ENCODE measurements at places on chromosomes 12 and 14. TPM values are rescaled to one million over a fixed set of nuclear protein-coding genes. Genes with fewer than 3 reads are reported as not detected.

The SYNDIG1L gene
- not detected for total RNA-seq

The IL22 gene
- total RNA-seq, result 1.4 TPM

The PMEL gene
- 1.2 TPM for total RNA-seq

GRCh38 chr12:39975374-39975918 is 130.4 kb downstream of the SLC2A13 start:
- DNase-seq, result no peak

DNA sequence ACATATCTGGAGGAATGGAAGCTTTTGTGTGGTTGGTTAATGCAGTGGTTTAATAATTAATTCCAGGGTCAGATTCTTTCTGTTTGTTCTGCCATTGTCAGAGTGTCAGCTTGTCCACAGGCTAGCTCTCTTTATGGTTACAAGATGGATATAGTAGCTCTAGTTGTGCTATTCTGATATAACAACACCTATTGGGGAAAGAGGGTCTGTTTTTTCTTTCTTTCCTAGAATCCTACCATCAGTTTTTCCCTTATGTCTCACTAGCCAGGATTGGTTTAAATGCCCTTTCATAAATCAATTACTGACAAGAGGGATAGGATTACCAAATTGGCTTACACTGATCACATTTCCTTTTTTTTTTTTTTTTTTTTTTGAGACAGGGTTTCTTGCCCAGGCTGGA is 27.8 kb downstream of the CNOT2 start:
- no peak for DNase-seq
